ENCODE measurements at places on chromosomes 12 and 14.

- DNase-seq = no peak
These were observed 36.5 kb downstream of the MAP1LC3B2 start for GRCh38 chr12:116595672-116596071.

GRCh38 chr14:30906752-30907658 is 32.6 kb downstream of the COCH start:
- DNase-seq = no peak

DNA sequence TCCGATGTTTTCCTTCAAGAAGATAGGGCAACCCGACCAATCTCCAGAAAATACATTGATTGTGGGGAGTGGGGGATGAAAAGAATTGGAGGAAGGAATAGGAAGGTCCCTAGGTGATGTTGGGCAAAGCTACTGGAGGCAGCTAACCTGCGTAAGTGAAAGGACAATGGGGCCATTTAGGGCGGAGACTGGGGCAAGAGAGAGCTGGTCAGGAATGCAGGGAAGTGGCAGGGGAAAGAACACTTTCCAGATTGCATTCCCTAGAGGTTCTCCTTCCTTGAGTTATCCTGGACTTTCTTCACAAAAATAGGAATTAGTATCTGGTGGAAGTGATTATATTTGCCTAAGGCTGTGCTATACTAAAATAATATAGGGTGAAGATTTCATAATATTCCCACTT is 151.8 kb upstream of the HMGA2 start:
- no peak for DNase-seq

GRCh38 chr12:50542448-50542847 is 37.7 kb downstream of the DIP2B start:
- no peak for DNase-seq

DNA sequence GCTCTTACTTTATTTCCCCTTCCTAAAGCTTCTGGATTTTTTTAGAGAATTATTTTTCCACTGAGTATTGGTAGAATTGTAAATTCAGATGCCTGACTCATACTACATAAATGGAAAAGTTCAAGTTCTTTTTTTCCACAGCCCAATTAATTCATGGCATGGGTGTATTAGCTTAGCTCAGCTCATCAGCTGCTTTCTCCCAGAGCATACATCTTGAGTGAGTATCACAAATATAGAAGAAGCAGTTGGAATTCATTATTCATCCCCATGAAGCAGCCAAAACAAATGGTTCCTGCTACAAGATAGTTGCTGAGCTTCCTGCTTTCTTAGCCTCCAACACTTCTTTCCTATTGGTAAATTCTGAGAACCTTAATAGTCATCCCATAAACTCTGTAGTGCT is 105.1 kb downstream of the C12orf50 start:
- DNase-seq = no peak

DNA sequence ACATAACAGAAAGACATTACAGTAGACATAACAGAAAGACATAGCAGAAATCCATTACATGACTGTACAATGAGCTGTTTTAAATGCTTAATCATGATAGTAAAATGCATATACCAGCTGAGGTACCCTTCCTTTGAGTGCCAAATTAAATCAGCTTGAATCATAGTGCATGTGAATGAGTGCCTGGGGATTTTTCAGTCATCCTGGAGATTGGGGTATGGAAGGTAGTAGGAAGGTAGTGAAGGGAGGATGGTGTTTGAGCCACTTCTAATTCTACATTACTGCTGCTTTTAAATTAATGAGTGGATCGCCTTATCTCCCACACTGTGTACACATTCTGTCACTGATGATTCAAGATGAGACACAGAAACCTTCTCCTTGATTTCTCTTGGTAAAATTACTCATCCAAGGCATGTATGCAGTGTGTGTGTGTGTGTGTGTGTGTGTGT is 534.2 kb downstream of the LRFN5 start:
- no peak for DNase-seq
